AML-193 (cell line): ENCODE measurements at places on chromosomes 4 and X.

DNA sequence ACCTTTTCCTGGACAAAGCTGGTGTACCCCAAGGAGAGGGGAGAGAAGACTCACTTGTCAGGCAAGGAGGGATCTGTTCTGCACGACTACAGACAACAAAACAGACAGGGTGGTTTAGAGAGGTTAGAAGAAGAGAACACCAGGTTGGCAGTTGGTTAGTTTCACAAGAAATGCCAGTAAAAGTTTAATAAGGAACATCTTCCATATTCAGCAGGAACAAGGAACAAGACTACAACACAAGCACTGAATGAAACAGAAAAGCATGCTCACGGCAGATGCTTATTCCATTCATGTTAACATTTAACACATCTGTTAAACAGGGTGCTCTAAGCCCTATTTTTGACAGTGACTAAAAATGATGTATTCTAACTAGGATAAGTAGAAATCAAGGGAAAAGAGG, 158.2 kb downstream of the WDFY3 start:
- DNase-seq, result no peak

DNA sequence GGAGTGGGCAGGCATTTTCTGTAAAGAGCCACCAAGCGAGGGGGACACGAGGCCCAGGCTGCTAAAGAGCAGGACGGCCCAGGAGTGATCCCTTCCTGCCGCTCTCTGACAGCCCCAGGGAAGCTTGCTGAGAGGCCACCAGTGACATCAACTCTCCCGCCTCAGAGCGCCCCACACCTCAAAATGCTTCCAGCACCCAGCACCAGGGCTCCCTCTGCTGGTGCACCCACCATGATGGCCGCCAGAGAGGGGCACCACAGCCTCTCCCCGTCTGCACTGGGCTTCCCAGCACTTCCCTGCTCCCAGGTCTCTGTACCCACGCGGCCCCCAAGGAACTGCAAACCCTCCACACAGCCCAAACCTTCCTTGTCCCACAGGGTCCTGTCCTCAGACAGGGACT, 40.4 kb downstream of the GAK start:
- DNase-seq, result no peak

DNA sequence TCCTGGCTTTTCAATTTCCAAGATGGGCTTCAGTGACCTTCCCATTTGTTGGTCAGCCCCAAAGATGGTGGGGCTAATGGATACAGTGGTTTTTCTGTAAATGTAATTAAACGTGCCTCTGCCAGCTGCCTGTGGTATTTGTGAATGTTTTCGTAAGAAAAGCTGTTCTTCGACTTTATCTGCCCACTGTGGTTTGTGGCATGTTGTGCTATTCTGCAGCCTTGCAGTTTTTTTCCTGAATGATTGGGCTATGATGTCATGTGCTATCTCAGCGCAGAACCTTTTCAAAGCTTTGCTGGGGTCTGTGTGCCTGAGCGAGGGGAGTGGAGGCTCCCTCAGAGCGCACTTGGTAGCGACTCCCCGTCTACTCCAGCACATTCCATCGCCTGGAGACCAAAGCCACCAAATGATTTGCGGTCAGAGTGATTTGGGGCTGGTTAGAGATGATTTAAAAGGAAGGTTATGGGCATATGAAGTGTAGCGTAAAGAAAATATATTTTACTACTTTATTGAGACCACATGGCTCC, 137.5 kb downstream of the PALLD start:
- no peak for DNase-seq

GRCh38 chr4:47715716-47716416, 122.0 kb downstream of the CORIN start:
- DNase-seq, result peak; percentile 52

- no peak for DNase-seq
Measured at GRCh38 chr4:64893205-64893604, 484.0 kb upstream of the TECRL start.

- no peak for DNase-seq
Measured at GRCh38 chr4:143404555-143404954, 67.9 kb downstream of the GAB1 start.

- DNase-seq, result no peak
Measured at GRCh38 chr4:183289688-183290087, 30.4 kb downstream of the CLDN22 start.

GRCh38 chrX:18579495-18579894, 92.4 kb downstream of the RS1 start:
- no peak for DNase-seq

GRCh38 chrX:18672008-18672407, at the start of gene RS1:
TSS of gene RS1 (minus strand) at chrX:18672108. CDS start at chrX:18672068, 40 bp downstream.
- no peak for DNase-seq

DNA sequence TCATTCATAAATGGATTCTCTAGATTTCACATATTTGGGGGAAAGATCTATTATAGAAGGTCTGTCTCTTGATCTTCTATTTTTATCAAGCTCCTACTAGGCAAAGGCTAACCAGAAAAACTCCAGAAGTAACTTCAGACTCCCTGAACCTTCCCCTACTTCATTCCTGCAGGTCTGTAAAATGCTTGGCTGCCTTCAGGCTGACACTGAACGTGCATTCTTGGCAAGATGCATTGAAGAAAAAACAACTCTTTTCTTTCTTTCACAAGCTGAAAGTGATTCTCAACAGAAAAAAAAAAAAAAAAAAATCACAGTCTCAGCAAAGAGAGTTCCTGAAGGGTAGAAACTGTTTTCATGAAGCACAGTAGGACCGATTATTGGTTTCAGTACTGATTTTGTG, 12.7 kb downstream of the OPHN1 start:
- no peak for DNase-seq

- DNase-seq, result no peak
Measured at GRCh38 chr4:112290341-112290740, 4.6 kb upstream of the TIFA start.

GRCh38 chr4:176608346-176608745, 184.4 kb downstream of the VEGFC start:
- no peak for DNase-seq

GRCh38 chrX:19912-20571, 261.1 kb upstream of the PLCXD1 start:
- DNase-seq, result no peak

DNA sequence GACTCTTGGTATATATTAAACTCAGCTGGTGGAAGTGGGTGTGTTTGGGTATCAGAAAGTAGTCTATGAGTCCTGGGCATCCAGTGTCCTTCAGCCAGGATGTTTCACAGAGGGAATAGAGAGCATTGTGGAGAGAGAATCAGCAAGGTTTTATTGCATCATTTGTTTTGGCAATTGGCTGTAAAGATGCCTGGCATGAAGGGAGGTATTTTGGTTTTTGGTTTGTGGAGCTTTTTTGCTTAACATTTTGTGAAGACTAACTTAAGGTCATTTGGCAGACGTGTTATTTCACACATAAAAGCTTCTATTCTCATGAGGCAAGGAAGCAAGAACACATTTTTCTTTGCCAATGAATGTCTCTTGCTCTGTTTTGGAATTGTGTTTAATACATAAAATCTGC, 71.1 kb downstream of the DCLK2 start:
- no peak for DNase-seq

GRCh38 chr4:16598597-16599206, 299.7 kb downstream of the LDB2 start:
- DNase-seq, result no peak

GRCh38 chrX:133590703-133591505, 175.6 kb upstream of the GPC4 start:
- no peak for DNase-seq

DNA sequence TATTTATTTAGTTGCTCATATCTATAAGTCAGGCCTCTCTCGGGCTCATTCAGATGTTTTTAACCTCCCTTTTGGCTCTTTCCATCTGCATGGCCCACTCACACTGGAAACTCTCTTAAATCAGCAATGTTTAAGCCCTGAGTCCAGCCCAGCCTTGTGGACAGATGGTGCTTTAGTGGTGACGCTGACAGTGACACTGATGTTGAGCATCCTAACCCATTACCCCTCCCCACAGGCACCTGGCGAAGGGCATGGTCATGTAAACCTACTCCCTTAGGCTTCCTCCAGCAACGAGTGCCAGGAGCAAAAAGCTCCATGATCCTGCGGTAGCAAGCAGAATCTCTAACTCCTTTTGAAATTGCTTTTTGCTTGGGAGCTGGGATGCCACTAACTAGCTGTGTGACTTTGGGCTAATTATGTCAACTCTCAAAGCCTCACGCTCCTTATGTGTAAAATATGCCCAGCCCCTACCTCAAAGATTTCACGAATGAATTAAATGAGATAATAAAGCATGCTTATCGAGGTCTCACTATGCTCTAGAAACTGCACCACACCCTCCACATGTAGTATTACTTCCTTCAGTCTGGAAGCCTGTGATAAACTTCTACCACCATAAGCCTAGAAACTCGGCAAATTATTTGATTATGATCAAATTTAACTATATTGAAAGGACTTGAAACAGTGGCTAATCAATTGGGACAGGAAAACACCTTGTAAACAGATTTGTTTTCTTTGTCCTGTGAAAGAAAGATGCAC, 569.4 kb downstream of the BCOR start:
- no peak for DNase-seq

- DNase-seq, result no peak
Measured at GRCh38 chr4:22906045-22906444, 213.3 kb downstream of the GBA3 start.
